ENCODE measurements at places on chromosomes 4 and X. TPM values are rescaled to one million over a fixed set of nuclear protein-coding genes. Genes with fewer than 3 reads are reported as not detected.

DNA sequence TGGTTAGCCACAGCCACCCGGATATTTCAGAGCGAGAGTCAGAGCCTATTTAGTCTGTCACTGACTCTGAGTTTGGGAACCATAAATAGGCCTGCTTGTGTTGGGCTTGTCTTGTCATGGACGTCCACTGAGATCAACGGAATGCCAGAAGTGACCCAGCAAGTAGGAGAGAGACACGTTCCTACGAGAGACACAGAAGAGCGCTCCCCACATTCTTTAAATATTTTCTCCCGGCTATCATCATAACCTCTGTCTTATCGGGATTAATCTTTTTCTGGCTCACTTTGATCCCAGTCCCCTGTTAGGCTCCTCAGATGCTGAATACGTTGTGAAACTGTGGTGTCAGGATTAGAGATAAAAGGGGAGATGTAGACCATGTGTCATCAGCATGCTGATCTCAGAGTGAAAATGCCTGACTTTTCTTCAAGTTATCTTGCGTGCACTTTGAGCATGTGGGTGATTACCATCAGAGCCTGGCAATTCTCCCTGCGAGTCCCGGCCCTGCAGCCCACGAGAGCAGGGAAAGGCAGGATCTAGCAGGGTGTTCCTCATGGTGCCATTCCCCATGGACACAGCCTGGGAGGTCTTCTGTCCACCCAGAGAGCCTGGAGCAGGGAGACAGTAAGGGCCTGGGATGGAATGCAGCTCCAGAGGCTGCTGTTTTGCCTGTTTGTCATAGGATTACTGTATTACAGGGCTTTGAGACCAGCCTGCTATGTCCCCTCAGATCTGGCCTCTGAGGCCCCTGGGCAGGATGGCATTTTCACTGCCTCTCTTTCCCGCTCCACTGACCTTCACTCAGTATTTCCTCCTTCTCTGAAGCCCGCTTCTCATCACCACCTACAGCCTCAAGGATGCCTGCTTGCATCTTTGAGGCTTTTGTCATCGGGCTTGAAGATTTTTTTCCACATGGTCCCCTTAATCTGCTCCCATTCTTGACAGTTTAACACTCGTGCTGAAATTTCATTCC, 2.8 kb upstream of the TENM3 start:
- no peak overlapping the region for H3K27ac ChIP-seq
- H3K4me3 ChIP-seq = no peak overlapping the region
- DNase-seq = no peak
- H3K27me3 ChIP-seq = no peaks in the 10 kb centered on the region
- no peaks in the 10 kb centered on the region for H3K4me1 ChIP-seq
- H3K36me3 ChIP-seq = no peaks in the 10 kb centered on the region

The DGAT2L6 gene
- 14.8 TPM for total RNA-seq

DNA sequence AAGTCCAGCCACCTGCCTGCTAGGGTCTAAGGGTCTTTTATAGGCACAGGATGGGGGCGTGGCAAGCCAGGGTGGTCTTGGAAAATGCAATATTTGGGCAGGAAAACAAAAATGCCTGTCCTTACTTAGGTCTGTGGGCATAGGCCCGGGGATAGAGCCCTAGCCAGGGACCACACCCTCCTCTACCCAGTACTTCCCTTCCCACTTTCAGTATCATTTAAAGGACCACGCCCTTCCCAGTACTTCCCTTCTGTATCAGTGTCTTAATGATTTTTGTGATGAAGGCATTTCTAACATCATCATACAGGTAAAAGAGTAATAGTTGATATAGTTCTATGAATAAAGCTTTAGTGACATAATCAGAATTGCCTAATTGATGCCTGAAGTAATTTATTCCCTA, 11.4 kb downstream of the BANK1 start:
- H3K27me3 ChIP-seq = no peaks in the 10 kb centered on the region
- DNase-seq = no peak
- H3K27ac ChIP-seq = no peak overlapping the region
- no peak overlapping the region for H3K4me3 ChIP-seq

DNA sequence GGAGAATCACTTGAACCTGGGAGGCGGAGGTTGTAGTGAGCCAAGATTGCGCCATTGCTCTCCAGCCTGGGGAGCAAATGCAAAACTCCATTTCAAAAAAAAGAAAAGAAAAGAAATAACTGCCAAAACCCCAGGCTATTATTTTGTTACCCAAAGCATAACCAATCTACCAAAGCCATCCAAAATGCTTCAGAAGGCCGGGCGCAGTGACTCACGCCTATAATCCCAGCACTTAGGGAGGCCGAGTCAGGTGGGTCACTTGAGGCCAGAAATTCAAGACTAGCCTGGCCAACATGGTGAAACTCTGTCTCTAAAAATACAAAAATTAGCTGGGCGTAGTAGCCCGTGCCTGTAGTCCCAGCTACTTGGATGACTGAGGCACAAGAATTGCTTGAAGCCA, 49.8 kb downstream of the SMIM31 start:
- H3K4me3 ChIP-seq = no peak overlapping the region
- H3K27me3 ChIP-seq = no peaks in the 10 kb centered on the region
- DNase-seq = no peak
- H3K36me3 ChIP-seq = no peaks in the 10 kb centered on the region
- H3K27ac ChIP-seq = no peak overlapping the region
- no peaks in the 10 kb centered on the region for H3K4me1 ChIP-seq

- no peaks in the 10 kb centered on the region for H3K27me3 ChIP-seq
- DNase-seq = no peak
- no peak overlapping the region for H3K4me3 ChIP-seq
- no peaks in the 10 kb centered on the region for H3K36me3 ChIP-seq
- no peaks in the 10 kb centered on the region for H3K4me1 ChIP-seq
These were observed 30.4 kb upstream of the UBE2NL start for GRCh38 chrX:143853488-143853887.

DNA sequence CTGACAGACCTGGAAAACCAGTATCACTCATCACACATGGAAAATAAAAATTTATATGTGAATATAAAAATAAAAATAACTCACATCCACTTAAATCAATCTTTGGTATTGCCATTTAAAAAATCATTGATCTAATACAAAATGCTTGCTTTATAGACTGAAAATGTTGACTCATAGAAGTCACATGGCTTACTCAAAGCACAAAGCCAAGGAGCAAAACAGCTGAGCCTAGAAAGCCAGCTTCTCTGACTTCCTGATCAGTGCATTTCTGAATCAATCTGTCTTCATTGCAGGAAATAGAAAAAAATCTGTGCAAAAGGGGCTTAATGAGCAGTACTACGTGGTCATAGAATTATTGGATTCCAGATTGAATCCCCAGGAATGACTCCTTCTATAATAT, 176.9 kb upstream of the HS3ST1 start:
- H3K4me1 ChIP-seq = peaks cover 8% of the 10 kb centered on the region
- no peaks in the 10 kb centered on the region for H3K36me3 ChIP-seq
- no peaks in the 10 kb centered on the region for H3K27me3 ChIP-seq
- H3K4me3 ChIP-seq = no peak overlapping the region

- H3K4me3 ChIP-seq = no peak overlapping the region
- H3K36me3 ChIP-seq = no peaks in the 10 kb centered on the region
- no peak for DNase-seq
- no peak overlapping the region for H3K27ac ChIP-seq
These were observed 121.5 kb upstream of the NR3C2 start for GRCh38 chr4:148563684-148564083.

The RIPPLY1 gene
- not detected for total RNA-seq

The SRPX gene
- 18.4 TPM for total RNA-seq

DNA sequence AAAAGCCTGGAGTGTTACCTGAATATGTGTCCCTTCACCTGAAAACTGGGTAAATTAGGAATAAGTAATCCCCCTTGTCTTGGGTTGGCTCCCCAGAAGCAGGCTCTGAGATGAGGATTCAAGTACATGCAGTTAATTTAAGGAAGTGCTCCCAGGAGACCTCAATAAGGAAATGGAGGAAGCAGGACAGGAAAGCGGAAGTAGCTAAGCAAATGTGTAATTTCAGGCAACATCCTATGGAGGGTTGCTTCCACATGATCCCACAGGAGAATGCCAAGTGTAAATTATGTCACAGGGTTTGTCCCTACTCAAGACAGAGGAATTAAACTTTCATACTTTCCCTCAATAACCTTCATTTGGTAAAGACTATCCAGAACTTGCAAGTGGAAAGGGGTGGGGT, 48.1 kb upstream of the ARHGEF6 start:
- H3K27ac ChIP-seq = no peak overlapping the region
- H3K36me3 ChIP-seq = no peaks in the 10 kb centered on the region
- H3K27me3 ChIP-seq = no peaks in the 10 kb centered on the region

The MAGEA2 gene
- total RNA-seq = not detected

- no peaks in the 10 kb centered on the region for H3K27me3 ChIP-seq
- no peaks in the 10 kb centered on the region for H3K4me1 ChIP-seq
These were observed 37.5 kb downstream of the BEX3 start for GRCh38 chrX:103413705-103414387.

DNA sequence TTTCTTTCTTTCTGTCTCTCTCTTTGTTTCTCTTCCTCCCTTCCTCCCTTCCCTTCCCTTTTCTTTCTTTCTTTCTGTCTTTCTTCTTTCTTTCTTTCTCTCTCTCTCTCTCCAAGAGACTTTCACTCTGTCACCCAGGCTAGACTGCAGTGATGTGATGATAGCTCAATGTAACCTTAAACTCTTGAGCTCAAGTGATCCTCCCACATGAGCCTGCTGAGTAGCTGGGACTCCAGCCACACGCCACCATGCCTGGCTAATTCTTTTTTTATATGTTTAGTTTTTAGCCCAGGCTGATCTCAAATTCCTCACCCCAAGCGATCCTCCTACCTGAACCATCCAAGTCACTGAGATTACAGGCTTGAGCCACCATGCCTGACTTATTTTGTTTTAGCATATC, 64.3 kb upstream of the EMCN start:
- H3K4me1 ChIP-seq = peaks cover 14% of the 10 kb centered on the region
- no peak overlapping the region for H3K27ac ChIP-seq
- no peaks in the 10 kb centered on the region for H3K27me3 ChIP-seq

The SNCA gene
- total RNA-seq = 27.4 TPM

The CCSER1 gene
- 39.5 TPM for total RNA-seq

DNA sequence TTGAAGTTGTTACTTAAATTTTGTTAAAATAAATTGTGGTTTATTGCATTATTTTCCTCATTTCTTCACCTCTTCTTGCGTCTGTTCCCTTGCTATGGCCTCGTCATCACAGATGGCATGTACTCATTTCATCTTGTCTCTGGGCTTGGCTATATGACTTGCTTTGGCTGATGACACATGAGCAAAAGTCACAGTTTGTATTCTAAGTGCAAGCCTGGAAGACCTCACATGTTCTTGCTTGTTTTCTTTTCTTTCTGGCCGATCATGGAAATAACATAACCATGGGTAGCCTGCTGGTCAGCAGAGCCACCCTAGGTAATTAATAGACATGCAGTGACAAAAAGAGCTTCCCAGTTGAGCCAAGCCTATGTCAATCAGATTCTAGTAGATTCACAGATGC, 527.9 kb downstream of the SPRY1 start:
- no peaks in the 10 kb centered on the region for H3K27me3 ChIP-seq
- DNase-seq = no peak
- H3K4me1 ChIP-seq = peaks cover 2% of the 10 kb centered on the region
- H3K36me3 ChIP-seq = no peaks in the 10 kb centered on the region
- no peak overlapping the region for H3K4me3 ChIP-seq

The OPN1MW gene
- not detected for total RNA-seq

GRCh38 chrX:109848461-109849050, 115.5 kb upstream of the ACSL4 start:
- H3K4me3 ChIP-seq = no peak overlapping the region
- no peaks in the 10 kb centered on the region for H3K27me3 ChIP-seq
- DNase-seq = no peak
- H3K4me1 ChIP-seq = no peaks in the 10 kb centered on the region

The F8A1 gene
- total RNA-seq = 10.5 TPM

GRCh38 chrX:119223783-119224182, 12.3 kb upstream of the PGRMC1 start:
- H3K27me3 ChIP-seq = no peaks in the 10 kb centered on the region
- H3K27ac ChIP-seq = no peak overlapping the region
- no peaks in the 10 kb centered on the region for H3K4me1 ChIP-seq
- H3K36me3 ChIP-seq = no peaks in the 10 kb centered on the region
- no peak overlapping the region for H3K4me3 ChIP-seq
- DNase-seq = no peak

DNA sequence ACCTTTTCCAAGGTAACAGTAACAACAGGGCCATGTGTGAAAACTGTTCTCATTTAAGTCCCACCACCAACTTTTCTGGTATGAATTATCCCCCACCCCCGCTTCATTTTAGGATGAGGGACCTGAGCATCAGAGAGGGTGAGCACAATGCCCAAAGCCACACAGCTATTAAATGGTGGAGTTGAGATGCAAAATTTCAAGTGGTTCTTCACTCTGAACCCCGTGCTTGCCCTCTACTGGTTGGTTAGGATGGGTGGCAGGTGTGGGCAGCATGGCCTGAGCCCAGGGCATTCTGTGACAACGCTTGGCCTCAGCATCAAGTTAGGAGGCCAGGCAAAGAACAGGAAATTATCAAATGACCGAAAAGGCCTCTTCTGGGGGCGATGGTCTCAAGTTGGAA, 33.5 kb downstream of the MED28 start:
- no peaks in the 10 kb centered on the region for H3K4me1 ChIP-seq
- no peaks in the 10 kb centered on the region for H3K27me3 ChIP-seq
- H3K36me3 ChIP-seq = no peaks in the 10 kb centered on the region
- H3K4me3 ChIP-seq = no peak overlapping the region
- no peak for DNase-seq

The SPANXN3 gene
- not detected for total RNA-seq

- no peak for DNase-seq
- no peak overlapping the region for H3K4me3 ChIP-seq
- H3K27me3 ChIP-seq = no peaks in the 10 kb centered on the region
- H3K36me3 ChIP-seq = peaks cover 3% of the 10 kb centered on the region
- H3K27ac ChIP-seq = no peak overlapping the region
These were observed 20.2 kb downstream of the MSL3 start for GRCh38 chrX:11778230-11778629.

The FGF5 gene
- not detected for total RNA-seq

The MAGEC2 gene
- total RNA-seq = not detected

The MOSPD2 gene
- total RNA-seq = 23.1 TPM

GRCh38 chrX:118652717-118653116, 74.7 kb upstream of the IL13RA1 start:
- no peaks in the 10 kb centered on the region for H3K27me3 ChIP-seq
- DNase-seq = no peak
- H3K27ac ChIP-seq = no peak overlapping the region

GRCh38 chr4:117370944-117371668, 285.7 kb upstream of the TRAM1L1 start:
- no peaks in the 10 kb centered on the region for H3K27me3 ChIP-seq
- no peak for DNase-seq
- no peaks in the 10 kb centered on the region for H3K36me3 ChIP-seq
- H3K4me1 ChIP-seq = no peaks in the 10 kb centered on the region
- no peak overlapping the region for H3K27ac ChIP-seq
- H3K4me3 ChIP-seq = no peak overlapping the region

GRCh38 chr4:148126825-148127224, 315.4 kb downstream of the NR3C2 start:
- no peak for DNase-seq
- H3K27me3 ChIP-seq = no peaks in the 10 kb centered on the region
- H3K27ac ChIP-seq = no peak overlapping the region
- H3K4me1 ChIP-seq = no peaks in the 10 kb centered on the region
- no peaks in the 10 kb centered on the region for H3K36me3 ChIP-seq

Measured in suprapubic skin (tissue), 4 donors.